NCI-H2107 (cell line): ENCODE measurements at places on chromosomes 11 and 22.

DNA sequence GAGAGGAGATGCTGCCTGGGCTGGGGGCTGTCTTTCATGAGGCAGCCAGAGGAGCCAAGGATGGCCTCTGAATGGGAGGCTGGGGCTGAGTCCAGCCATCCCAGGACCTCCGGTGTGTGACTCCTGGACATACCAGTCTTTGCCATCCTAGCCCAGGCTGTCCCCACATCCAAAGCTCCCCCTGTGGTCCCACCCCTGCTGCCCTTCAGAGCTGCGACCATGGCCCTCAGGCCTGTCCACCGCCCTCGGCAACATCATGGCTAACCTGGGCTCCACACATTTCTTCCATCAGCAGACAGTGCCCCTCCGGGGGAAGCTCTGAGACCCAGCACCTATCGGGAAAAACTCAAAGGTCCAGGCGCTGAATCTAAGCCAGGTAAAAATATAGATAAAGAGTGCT, 324.4 kb downstream of the MN1 start:
- DNase-seq = no peak

DNA sequence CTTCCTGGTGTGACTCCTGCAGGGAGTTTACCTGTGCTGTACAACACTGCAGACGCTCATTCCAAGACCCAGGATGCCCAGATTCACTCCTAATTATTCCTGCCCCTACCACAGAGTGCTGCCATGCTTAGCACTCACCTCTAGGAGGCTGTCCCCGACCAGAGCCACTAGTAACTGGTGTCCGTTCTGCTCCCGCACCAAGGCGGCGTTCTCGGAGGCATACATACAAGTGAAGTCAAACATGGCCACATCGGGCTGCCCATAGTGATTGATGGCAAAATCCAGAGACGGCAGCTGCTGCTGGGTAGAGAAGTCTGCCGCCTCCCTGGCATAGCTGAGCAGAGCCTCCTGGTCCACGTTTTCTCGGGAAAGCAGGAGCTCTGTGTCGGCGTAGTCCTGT, 122.3 kb upstream of the BID start:
- no peak for DNase-seq

DNA sequence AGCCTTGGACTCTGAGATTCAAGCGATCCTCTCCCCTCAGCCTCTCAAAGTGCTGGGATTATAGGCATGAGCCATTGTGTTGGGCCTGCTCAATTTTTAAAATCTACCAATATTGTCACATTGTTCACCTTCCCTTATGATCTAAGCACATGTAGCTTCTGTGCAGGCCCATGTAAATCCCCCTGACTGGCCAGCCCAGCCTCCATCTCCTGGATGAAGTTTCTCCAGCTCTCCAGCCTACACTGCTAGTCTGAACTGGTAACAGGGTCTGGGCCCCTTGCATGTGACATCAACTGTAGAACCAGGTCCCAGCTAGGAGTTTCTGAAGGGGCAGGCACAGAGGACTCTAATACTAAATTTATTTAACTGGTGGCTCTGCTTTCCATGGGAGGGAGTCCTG, 32.8 kb upstream of the YPEL1 start:
- DNase-seq = no peak

DNA sequence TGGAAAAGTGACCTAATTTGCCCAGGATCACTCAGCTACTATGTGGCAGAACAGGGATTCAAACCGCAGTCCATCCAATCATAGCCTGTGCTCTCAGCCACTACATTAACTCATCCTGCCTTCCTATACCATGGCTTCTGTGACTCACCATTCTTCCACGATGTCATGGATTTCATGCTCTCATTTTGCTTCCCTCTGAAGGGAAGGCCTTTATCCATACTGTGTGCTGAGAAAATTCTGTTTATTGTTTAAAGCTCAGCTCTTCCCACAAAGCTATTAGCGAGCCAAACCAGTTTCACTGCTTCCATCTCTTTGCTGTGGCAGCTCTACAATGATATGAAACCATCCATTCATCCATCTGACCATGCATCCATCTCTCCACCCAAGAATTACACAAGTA, 289.9 kb downstream of the TENM4 start:
- DNase-seq = no peak

- no peak for DNase-seq
Measured at GRCh38 chr11:123065621-123066020, 3.7 kb upstream of the HSPA8 start.

DNA sequence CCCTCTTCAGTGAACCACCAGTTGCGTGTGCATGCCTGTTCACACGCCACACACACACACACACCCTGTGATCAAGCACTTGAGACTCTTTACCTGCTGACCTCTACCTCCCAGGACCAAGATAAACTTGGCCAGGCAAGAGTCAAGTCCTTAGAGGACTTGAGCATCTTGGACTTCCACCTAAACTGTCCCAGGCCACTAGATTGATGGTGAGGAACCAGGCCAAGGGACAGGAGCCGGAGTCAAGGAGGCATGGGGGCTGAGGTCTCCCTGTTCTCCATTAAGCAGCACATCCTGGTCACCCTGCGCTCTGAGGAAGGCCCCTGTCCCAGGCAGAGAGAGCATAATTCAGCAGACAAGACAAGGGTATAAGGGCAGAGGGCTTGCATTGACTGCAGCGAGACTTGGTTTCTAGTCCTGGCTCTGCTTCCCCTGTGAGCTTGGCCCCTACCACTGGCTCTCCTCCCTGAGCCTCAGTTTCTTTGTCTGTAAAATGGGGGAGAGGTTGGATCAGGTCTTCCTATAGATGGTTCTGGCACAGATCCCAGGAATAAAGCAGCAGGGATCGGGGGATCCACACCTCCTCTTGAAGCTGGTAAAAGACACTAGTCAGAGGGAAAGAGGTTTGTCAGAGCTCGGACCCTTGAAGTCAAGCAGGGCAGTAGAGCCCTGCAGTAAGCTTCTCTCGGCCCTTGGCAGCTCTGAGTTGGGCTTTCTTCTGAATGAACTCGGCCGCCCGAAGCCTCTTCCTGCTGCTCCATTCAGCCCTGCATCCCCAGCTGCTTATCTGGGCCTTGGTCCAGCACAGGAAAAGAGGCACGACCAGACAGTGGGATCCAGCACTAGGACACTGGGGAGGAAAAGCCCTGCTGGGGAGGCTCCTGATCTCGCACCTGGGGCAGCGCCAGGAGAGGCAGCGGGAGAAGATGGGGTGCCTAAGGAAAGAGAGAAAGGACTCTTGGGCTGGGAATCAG, 2.0 kb downstream of the CREB3L1 start:
- no peak for DNase-seq

GRCh38 chr11:92122561-92122960, 102.1 kb upstream of the FAT3 start:
- no peak for DNase-seq

- no peak for DNase-seq
Measured at GRCh38 chr11:59754859-59755700, at the start of gene STX3. Gene STX3, plus strand, starts transcription at chr11:59755376. Its CDS starts 230 bp downstream, at chr11:59755606.

DNA sequence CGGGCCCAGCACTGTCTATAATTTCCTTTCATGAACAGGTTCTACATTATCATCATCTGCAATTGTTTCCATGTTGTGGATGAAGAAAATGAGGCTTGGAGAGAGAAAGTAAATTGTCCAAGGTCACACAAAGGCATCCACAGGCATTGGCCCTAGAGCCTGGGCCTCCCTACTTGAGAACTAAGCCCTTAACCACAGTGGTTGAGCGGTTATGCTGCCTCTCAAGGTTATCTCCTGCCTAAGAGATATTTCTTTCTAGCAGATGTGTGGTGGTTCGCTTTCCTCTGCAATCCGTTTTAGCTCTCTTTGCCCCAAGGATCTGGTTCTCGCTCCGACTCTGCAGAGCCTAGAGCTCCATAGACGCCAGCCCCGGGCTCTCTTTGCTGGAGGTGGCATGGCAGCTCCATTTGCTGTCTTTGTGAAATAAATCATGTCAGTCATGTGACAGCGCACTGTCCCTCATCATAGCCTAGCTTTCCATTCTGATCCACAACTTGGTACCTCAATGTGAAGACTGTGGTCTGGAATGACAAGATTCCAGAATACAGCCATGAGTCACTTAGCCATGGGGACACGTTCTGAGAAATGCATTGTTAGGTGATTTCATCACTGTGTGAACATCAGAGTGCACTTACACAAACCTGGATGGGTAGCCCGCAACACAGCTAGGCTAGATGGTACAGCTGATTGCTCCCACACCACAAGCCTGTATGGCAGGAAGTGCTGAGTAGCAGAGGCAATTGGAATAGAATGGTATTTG, 27.2 kb downstream of the RPS6KA4 start:
- DNase-seq = no peak
